ENCODE measurements at places on chromosomes 2 and 18.

DNA sequence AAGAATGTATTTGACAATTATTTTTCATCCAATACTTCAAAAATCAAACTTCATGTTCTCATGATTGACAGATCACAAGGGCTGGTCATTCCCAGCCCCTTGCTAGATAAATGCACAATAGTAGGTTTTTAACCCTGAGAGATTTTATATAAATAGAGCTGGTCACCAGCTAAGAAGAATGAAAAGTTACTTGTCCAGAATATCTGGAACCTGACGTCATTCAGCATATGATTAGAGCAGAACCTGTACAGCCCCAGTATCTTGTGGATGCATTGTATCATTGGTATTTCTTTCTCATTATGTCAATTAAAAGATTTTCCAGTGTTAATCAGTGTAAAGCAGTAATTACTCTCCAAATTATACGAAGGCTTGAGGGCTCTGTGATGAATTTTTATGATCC lies 202.8 kb upstream of the RND3 start:
- no peak for DNase-seq

DNA sequence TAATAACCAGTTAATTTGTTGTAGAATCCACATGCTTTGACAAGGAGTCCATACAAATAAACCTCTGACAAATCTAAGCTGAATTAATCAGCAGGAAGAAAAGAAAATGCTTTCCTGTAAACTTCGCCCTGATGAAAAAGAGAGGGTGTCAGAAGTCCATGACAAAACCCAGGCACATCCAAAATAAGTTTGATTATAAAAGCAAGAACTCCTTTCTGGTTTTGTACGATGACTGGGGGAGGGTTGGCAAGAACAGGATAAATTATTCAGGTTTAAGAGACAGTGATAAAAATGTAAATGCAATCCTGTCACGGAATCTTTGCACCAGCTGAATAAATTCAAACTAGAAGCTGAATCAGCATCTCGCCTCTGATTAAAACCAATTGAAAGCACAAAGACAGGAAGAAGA lies 469.2 kb upstream of the TNP1 start:
- no peak for DNase-seq

DNA sequence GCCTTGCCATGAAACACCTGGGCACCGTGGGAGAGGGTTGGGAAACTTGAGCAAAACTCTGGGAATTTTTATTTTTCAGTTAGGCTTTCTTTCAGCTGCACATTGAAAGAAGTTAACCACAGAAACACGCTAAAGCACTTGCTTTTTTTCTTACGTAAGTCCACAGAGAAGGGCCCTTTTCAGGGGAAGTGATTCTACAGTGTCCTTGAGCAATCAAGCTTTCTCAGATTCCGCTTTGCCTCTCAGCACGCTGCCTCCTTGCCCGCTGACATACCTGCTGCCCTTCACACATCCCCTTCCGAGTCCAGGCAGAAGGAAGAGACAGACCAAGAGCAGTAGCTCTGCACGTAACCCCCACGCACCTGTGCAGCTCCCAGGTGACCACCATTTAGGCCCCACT lies 135.5 kb upstream of the MYT1L start:
- DNase-seq = no peak

- DNase-seq = no peak
These were observed 49.1 kb upstream of the MYCN start for GRCh38 chr2:15890936-15891905.

- no peak for DNase-seq
These were observed 10.1 kb downstream of the SLC9A4 start for GRCh38 chr2:102483086-102483485.

GRCh38 chr18:13568443-13569392 lies 157.6 kb downstream of the FAM210A start:
- DNase-seq = peak; percentile 75

DNA sequence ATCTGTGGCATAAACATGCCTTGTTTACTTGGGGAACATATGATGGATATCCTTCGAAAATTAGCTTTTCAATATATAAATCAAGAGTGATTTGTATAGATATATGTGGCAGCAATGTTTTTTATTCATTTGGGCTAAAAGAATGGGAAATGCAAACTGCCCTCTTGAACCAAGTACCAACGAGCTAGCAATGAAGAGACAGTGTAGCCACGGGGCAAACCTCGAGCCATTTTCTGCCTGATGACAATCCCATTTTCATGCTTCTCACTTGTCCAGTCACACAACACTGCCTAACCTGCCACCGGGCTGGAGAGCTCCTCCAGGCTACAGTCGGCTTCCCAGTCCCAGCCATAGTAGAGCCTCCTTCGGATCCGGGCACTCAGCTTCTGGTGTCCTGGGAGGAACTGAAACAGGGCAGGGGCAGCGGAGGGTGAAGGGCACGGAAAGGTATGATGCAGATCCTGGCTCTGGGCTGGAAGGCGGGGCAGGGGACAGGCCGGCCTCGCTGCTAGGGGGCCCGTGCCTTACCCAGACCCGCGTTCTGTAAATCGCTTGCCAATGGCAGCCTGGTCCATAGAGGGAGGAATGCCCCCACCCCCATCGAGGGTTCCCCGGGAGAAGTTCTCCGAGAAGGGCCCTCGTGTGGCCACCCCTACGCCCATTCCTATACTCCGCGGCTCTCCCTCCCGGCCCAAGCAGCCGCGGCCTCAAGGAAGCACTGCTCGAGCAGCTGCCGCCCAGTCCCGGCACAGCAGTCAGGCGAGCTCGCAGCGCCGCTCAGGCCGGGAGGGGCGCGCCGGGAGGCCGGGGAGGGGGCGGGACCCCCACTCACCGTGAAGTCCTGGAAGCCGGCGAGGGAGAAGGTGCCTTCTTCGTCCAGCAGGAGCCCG lies 552 bp downstream of the CNPPD1 start:
- peak; percentile 59 for DNase-seq

DNA sequence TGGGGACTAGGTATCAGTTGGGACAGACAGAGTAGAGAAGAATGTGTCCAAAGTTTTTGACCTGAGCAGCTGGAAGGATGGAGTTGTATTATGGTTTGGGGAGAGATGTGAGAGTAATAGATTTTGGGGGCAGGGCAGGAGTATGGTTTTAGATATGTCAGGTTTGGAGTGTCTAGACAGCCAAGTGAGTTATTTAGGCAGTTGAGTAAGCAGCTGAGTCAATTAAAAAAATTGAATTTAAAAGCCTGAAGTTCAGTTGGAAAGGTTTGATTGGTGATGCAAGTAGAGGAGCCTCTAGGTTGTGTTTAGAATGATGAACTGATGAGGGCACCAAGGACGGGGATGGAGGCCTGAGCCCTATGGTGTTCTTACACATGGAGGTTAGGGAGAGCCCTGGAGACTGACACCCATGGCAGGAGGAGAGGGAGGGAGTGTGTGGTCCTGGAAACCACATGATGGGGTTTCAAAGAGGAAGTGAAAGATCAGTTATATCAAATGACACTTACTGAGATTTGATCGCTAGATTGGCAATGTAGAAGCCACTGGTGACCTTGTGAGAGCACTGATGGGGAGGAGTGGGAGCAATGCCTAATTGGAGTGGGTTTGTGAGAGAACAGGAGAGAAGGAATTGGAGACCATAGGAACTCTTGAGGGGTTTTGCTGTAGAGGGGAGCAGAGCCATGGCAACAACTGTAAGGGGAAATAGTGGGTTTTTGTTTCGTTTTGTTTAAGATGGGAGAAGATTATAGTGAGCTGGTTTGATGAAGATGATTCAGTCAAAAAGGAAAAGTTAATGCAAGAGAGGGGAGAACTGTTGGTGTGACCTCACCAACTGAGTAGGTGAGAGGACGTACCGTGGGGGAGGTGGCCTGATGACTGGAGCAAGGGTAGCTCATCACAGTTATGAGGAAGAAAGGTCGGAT lies 10.3 kb downstream of the ITGA6 start:
- peak; percentile 75 for DNase-seq

DNA sequence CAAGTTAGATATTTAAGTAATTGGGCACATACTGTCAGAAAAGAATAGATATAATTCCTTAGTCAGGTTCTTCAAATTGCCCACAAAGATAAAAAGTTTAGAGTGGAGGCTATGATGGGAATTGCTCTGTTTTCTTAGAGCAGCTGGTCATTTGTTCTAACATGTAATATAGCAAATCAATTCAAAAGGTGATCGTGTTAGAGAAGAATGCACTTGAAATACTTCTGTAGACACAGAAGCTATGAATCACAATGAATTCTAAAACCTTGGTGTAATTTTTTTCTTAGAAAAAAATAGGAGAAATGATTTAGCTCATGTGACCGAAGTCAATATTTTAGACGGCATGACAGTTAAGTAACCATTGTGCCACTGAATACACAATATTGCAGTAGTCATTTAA lies 918.1 kb upstream of the LRATD1 start:
- DNase-seq = no peak

DNA sequence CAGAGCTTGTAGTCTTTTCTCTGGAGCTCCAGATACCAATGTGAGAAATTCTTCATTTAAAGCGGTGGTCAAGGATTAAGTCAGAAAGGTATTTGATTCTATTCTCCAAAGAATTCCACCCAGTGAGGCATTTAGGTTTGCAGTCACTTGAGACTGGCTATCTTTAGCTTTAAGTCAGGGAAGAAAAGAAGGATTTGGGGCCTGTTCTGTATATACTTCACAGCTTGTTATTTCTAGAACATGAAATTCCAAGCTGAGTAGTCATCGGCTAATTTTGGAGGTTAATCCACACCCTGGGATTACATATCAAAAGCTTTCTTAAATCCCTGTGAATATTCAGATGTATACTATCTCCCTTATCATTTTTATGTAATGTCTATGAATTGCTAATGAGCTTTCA lies 39.4 kb downstream of the MYOM1 start:
- DNase-seq = no peak

- DNase-seq = no peak
These were observed 125.8 kb upstream of the HNMT start for GRCh38 chr2:137838255-137839092.

DNA sequence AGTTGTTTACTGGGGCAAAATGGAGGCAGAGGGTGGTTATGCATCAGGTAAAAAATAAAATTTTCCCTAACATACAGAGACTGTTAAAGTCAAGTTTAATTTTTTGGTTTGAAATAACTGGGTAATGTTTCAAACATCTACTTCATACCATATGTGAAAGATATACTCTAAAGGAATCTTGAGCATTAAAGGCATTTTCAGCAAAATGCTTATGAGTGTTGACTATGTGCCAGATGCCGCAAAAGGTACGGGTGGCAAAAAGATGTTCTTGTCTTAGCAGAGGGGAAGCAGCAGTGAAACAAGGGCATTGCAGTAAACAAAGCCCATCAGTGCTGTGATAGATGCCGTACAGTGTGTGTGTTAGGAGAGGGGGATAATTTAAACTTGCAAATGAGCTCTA lies 263.1 kb upstream of the ID2 start:
- no peak for DNase-seq

DNA sequence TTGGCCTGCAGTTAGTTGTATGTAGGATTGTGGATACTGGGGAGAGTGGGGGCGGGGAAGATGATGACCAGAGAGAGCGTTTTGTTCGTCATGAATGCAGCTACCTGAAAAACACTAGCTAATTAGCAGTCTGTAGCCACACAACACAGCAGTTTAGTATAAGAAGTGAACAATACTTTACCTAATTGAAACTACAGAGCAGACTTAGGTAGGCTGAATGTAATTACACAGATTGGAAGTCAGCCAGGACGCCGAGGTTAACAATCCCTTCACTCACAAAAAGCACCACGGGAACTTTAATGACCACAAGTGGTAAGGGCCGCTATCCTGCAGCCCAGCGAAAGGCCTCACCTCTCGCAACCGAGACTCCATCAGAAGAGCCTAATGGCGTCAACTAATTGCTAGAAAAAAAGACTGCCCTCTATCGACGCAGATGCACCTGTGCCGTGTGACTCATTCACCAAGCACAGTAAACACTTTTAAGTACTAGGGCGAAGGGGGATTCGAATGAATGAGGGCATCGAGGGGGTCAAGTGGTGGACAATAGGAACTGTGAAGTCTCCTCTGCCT lies 591.0 kb downstream of the ARHGAP15 start:
- DNase-seq = no peak

- DNase-seq = peak; percentile 67
These were observed 861 bp upstream of the SEMA4C start for GRCh38 chr2:96870626-96871255.

DNA sequence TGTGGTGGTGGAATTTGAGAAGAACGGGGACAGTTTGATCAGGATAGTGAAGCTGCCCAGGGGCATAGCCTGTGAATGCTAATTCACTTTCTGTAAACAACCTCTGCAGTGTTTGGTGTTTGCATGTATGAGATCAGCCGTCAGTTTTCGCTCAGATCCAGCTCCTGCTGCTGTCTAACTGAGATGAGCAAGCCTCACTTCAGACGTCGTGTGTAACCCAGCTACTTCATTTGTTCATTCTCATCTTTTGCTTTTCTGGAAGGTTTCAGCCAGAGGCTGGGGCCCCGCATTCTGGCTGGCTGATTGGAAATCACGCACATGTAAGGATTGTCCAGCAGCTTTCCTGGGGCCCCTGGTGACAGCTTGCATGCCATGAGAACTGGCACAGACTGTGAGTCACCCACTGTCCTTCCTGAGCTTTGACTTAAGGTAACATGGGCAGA lies 48.9 kb downstream of the LDLRAD4 start:
- DNase-seq = no peak

DNA sequence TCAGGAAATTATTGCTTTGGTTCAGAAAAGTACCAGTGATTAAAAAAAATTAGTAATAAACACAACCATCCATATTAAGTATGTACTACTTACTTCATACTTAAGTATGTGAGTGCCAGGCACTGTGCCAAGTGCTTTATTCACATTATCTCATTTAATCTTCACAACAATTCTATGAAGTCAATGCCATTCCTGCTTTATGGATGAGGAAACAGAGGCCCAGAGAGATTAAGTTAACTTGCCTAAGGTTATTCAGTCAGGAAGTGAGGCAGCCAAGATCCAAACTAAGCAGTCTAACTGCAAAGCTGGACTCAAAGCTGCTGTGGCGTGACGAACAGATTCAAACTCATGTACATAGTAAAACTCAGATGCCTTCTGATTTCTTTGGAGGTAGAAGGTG lies 22.3 kb downstream of the DTNB start:
- DNase-seq = no peak

GRCh38 chr2:148944536-148944935 lies 69.5 kb downstream of the KIF5C start:
- no peak for DNase-seq

DNA sequence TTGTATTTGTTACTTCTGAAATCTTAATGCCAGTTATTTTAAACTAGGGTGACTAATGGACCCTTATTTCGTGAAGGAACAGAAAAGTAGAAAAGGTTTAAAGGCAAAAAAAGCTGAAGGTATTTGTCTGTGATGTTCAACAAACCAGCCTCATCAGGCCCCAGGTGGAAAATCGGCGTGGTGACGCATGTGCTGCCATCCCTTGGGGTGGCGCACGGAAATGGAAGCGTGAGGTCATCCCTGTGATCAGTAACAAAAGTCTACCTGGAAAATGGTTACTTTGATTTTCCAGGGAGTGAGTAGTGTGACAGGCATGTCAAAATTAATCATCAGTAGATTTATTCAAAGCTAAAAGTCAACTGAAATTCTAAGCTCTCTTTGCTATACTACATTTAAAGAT lies 313.2 kb downstream of the GBX2 start:
- no peak for DNase-seq

DNA sequence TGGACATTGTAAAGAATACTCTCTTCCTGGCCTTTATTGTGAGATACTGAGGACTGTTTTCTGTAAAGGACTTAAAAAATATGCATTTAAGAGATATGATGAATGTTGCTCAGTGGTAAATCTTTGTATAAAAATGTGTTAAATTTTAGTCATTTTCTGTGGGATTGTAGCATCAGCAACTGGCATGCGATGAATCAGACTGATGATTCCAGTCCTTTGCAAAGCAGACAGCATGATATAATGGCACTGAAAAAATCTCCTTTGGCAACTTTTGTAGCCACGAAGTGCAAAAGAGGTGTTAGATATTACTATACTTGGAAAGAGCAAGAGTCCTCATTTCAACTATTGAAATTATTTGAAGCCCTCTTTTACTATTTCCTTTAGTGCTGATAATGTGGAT lies 678.7 kb downstream of the PLCL1 start:
- DNase-seq = no peak
